ENCODE measurements at places on chromosomes 11 and 22. TPM values are rescaled to one million over a fixed set of nuclear protein-coding genes. Genes with fewer than 3 reads are reported as not detected.

Gene CRYBB3
- not detected for total RNA-seq

Gene NECTIN1
- 26.0 TPM for total RNA-seq

Gene LTBP3
- total RNA-seq = 2.5 TPM

Gene GSTT2
- total RNA-seq = 0.76 TPM

Gene CHKA
- total RNA-seq = 74.1 TPM

Gene CHADL
- total RNA-seq = 0.27 TPM

Gene KRTAP5-10
- not detected for total RNA-seq

Gene GNB1L
- 5.0 TPM for total RNA-seq

Gene PRRG4
- total RNA-seq = 0.10 TPM

Gene UBQLN3
- not detected for total RNA-seq

Gene DLAT
- 55.0 TPM for total RNA-seq

Gene GSTP1
- total RNA-seq = 712 TPM

Gene ST14
- 0.12 TPM for total RNA-seq

Gene FXYD6
- 57.1 TPM for total RNA-seq

Gene RHBDD3
- 50.4 TPM for total RNA-seq

Gene NCAPD3
- 20.3 TPM for total RNA-seq

DNA sequence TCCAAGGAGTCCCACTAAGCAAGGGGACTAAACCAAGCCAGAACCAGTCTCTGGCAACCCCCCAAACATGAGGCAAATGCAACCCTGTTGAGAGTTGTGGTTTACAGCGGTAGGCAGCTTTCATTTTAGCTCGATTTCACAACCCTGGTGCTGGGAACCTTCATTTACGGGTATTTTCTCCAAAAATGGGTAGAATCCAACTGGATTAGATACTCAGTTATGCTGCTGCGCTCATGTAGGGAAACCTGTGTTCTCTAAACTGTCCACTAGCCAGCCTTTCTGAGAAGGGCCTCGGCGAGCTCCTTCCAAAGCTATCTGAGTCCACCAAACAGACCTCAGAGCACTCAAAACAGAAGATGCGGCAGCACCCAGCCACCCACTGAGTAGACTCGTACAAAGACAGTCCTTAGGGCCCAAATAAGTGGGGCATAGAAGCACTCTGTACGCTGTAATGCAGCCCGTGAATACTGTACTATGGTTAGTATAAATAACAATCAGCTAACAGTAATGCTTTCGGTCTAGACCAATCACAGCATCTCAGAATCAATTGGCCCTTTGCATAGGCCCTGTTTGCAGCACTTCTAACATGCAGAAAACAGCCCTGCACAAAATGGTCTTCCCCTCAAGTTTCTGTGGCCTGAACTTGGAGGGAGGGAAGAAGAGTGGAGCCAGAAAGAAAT is 104.7 kb downstream of the ETS1 start:
- DNase-seq = no peak

DNA sequence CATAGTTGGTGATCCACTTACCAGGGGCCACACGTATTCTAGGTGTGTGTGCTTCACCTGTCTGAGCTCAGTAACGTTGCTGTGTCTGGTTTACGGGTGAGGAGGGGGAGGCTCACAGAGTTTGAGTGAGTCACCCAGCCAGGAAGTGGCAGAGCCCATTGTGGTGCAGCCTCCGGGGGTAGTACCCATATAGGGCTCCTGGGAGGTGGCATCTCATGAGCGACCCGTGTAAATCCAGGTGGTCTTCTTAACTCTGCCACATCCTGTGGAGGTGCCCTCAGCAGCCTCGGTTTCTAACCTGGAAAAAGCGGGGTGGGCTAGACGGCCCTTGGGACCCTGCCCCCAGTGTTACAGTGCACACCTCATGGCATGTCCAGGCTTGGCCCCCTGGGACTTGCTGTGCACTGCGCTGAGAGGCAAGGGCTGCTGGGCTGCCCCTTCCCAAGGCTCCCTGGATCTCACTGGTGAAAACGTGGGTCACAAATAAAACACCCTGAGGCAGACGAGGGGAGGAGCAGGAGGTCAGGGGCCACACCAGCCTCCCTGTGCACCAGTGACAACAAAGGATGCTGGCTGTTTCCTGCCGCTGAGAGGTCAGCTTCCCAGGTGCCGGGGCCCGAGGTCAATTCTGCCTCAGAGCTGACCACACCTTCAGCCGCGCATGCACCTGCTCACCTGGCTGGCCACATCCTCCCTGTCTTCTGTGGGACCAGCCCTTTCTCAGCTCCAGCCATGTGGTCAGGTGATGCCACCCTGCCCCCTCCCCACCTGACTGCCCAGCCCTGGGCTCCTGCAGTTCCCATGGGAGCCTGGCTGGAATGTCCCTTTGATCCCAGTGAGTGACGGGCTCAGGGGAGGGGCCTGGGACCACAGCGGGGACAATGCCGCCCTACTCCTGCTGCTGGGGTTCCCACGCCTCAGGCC is 305.1 kb downstream of the CTTN start:
- no peak for DNase-seq

- no peak for DNase-seq
Observed at GRCh38 chr11:93908689-93909088, 58.3 kb upstream of the VSTM5 start.

DNA sequence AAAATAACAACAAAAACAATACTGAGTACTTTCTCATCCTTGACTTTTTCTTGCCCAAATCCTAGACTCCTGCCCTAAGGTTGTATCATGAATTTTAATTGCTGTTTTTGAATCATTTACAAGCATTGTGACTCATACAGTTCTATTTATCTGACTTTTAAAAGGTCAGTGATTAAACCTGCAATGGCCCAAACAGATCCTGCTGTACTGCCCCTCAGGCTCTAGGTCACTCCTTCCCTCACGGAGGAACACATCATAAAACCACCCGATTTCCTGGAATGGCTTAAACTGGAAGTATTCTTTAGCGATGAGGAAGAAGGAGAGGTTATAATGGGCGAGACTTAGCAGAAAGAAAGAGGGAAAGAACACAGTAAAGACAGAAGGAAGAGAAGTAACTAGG is 12.3 kb downstream of the ARFGAP3 start:
- DNase-seq = no peak

DNA sequence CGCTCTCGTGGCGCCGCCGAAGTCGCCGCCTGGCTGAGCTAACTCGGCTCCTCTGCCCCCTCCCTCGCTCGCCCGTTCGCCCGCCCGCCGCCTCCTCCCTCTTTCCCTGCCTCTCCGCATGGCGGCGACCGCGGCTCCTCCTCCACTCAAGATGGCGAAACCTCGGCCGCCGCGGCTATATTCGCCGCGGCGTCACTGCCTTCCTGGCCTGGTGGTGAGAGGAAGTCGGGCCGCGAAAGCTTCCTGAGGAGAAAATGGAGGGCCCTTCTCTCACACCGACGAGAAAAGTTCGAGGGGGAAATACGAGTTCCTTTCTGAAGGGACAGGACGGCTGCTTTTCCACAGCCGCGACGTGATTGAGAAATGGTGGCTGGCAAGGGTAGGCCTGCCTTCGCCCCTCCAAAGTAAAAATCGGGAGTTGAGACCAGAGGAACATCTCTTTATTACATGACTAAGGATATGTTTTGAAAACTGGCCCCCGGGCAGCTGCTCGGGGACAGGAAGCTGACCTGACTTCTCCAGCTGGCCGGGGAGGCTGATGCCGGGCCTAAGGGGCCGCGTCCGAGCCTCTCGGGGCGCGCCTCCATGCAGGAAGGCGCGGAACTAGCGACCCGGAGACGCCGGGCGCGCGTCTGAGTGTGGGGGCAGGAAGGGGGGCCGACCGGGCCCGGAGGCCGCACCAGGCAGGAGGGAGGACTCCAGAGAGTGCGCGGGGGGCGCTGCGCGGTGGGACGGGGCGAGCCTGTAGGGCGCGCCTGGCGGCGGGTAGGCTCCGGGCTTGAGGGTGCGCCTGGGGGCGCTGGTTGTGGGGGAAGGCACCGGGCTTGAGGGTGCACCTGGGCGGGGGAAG is at the start of gene DDX6:
Gene DDX6 (minus strand): TSS at position 54 of the 850 bp plus-strand sequence. CDS start 4,913 bp downstream, outside the sequence.
- DNase-seq = peak; percentile 96

- no peak for DNase-seq
Observed at GRCh38 chr22:46045459-46046298, 68.7 kb upstream of the WNT7B start.

- DNase-seq = no peak
Observed at GRCh38 chr11:73210916-73211667, 7.0 kb upstream of the P2RY2 start.

GRCh38 chr11:116509551-116509950 is 263.2 kb downstream of the BUD13 start:
- no peak for DNase-seq

- no peak for DNase-seq
Observed at GRCh38 chr11:101745756-101746155, 161.9 kb upstream of the TRPC6 start.

GRCh38 chr11:42967653-42968052 is 344.1 kb upstream of the API5 start:
- DNase-seq = no peak

- no peak for DNase-seq
Observed at GRCh38 chr11:122248939-122249338, 132.9 kb upstream of the BLID start.

DNA sequence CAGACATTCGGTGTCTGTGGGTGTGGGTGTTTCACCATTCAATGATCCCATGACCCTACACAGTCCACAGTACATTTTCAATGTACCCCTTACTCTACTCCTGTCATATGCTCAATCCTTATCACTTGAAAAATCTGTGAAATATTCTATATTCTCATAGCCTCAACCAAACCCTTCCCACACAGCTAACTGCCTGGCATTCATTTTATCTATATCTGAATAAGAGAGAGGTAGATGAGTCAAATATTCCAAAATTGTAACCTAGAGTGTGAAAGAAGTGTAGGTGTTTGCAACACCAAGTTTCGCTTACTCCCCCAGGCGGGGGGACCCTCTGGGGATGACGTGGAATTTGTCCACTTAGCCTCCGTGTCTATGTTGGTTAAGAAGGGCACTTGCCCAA is 354.8 kb downstream of the ETS1 start:
- no peak for DNase-seq

GRCh38 chr22:24431309-24432034 is 4.1 kb downstream of the ADORA2A start:
- DNase-seq = no peak

DNA sequence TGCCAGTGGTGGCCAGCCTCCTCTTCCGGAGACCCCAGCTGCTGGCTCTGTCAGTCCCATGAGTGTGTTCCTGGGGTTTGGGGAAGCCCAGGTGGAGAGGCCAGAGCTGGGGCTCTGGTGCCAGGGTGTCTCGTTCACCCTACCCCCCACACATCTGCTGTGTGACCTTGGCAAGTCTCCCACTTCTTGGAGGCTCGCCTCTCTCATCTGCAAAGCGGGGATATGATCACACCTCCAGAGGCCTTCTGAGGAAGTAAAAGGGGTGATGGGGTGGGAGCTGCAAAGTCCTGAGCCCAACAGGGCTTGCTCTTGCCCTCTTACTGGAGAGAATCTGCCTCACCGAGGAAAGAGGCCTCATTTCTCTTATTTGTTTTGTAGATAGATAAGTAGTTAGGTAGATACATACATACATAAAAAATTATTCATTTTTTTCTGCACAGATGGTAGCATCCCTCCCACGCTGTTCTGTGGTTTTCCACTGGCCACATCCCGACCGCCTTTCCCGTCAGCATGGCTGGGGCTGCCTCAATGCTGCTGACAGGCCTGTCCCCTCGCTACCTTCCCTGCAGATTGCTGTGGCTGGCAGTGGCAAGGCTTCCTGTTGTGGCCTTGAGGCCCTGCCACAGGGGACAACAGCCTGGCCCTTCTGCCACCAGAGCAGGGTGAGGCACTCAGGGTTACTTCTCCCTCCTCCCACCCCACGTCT is 23.9 kb downstream of the MYO7A start:
- DNase-seq = no peak

DNA sequence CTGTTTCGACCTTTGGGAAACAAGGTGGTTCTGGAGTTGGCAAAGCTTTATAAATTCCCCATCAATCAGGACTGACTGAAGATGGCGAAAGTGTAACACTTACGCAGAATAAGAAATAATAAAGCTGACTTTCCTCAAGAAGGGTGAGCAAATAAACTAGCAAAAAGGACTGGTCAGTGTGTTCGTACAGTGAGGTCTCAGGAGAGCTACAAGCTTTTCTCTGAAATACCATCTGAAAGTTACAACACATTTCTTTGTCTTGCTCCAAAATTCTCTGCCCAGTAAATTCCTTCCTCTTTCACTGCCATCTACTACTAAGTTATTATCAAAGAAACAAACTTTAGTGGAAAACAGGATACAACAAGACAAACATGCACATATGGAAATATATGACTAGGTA is 13.4 kb downstream of the PITPNB start:
- DNase-seq = no peak

GRCh38 chr11:70470127-70470526 is 71.8 kb downstream of the CTTN start:
- no peak for DNase-seq

GRCh38 chr22:49014227-49015201 is 813.2 kb downstream of the BRD1 start:
- no peak for DNase-seq

GRCh38 chr11:34671946-34672345 is 51.1 kb downstream of the EHF start:
- DNase-seq = no peak

DNA sequence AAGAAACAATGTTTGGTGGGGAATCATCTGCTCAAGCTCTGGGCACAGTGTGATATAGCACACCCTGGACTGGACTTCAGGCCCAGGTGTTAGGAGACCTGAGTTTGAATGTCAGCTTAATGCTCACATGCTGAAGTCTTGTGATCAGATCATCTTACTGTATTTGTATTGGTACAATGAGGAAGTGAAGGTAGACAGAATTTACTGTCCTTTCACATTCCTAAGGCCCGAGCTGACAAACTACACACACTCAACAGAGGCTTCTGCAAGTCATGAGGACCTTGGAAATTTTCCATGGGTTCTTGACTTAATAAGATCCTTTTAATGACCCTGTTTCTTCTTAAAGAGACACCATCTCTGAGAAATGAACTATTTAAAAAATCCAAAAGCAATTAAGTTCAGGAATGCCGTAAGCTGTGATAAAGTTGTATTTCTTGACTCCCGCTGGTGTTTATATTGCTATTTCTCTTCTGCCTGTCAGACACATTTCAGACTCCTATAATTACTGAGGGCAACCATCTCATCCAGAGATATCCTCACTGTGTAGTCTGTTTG is 802.0 kb downstream of the DLG2 start:
- no peak for DNase-seq

GRCh38 chr11:61098778-61099177 is 3.5 kb upstream of the CD5 start:
- no peak for DNase-seq

GRCh38 chr11:122322329-122322728 is 206.3 kb upstream of the BLID start:
- DNase-seq = no peak

- DNase-seq = no peak
Observed at GRCh38 chr11:65793144-65793581, 6.3 kb downstream of the OVOL1 start.
